ENCODE measurements at places on chromosomes 11 and 22. TPM values are rescaled to one million over a fixed set of nuclear protein-coding genes. Genes with fewer than 3 reads are reported as not detected.

GRCh38 chr11:18144243-18144642, 11.9 kb downstream of the MRGPRX3 start:
- no peak for DNase-seq

DNA sequence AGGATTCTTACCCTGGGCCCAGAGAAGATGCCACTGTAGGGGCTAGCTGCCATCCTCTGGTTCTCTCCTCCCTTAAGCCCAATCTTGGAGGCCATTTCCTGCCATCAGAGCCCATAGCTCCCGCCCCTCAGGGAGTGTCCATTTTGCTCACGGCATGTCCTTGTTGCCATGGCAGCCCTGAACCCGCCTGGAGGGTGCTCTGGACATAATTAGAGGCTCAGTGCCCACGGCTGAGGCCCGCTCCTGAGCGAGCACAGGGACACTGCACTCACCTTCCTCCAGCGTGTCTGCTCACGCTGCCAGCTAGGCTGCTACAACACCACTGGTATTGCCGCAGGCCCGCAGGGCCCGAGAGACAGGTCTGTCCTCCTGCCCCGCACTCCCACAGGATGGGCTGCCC, 11.1 kb upstream of the SUSD2 start:
- DNase-seq: no peak

Gene TRIM49
- polyA plus RNA-seq: not detected

Gene FIBIN
- 28.2 TPM for polyA plus RNA-seq

DNA sequence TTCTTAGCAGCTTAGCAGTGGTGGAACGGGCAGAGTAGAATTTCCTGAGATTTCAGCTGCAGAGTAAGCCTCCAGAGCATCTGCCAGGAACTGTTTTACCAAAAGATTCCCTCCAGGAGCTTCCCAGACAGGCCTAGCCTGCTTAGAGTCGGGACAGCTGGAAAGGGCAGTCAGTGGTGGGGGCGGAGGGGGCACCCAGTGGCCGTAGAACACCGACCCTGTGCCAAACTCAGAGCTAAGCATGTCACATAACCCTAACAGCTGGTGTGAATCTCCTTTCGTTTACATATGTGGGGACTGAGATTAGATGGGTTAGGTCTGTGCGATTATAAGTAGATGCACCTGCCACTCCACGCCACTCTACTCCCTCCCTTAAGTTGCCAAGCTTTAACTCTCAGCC, 80.0 kb upstream of the CRTAM start:
- DNase-seq: no peak

Gene CSNK2A3
- polyA plus RNA-seq: 3.3 TPM

DNA sequence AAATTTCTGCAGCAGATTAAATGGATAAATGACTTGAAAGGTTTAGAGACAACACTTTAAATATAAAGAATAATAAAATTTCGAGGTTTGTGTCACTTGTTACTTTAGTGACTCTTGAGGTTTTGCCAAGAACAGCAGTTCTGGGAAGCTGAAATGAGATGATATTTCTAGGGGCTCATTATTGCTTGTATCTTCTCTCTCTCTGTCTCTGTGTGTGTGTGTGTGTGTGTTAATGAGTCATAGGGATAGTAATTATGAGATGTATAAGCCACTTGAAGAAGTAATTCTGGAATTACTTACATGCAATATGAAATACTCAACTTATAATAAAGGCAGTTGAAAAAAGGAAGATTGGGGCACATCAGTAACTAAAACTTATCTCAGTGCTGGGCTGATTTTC, 9.6 kb upstream of the OR10G7 start:
- DNase-seq: no peak

- DNase-seq: no peak
These were observed 141.2 kb downstream of the MIAT start for GRCh38 chr22:26798462-26799065.

Gene IGF2
- polyA plus RNA-seq: 895 TPM

GRCh38 chr11:107691000-107691750, 20.7 kb downstream of the SLN start:
- no peak for DNase-seq

DNA sequence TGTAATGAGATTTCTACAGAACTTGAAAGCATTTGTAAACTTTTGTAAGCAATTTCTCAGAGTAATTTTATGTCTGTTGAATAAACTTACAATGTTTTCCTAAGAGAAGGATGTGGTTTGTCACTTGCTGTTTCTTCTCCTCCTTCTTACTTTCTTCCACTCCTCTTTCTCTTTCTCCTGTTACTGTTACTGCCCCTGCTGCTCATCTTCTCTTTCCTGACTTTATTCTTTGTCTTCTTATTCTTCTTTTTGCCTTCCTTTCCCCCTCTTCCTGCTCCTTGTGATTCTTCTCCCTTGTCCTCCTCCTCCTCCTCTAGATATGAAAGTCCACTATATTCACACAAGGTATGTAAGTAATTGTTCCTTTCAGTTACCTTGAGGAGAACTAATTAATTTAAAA, 31.1 kb upstream of the MMP7 start:
- DNase-seq: no peak
